ENCODE measurements at places on chromosomes 3 and 15.

DNA sequence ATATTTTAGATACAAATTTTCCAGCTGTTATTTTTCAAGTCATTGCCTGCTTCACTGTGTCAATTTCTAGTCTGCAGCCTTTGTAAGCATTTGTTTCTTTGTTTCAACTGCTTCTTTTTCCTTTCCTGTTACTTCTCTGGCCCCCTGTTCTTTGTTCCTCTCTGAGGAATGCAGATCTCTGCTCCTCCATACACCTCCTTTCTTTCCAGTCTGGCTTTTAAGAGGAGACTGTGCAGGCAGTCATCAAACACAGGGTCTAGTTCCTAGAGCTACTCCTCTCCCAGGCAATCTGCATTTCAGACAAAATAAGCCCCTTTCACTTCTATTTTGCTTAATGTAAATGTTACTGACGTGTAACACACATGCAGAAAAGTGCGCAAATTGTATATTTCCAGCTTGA is 502.9 kb downstream of the PDCD6IP start:
- no peak for DNase-seq

- no peak for DNase-seq
Observed at GRCh38 chr3:106342386-106342785, 473.6 kb upstream of the CBLB start.

DNA sequence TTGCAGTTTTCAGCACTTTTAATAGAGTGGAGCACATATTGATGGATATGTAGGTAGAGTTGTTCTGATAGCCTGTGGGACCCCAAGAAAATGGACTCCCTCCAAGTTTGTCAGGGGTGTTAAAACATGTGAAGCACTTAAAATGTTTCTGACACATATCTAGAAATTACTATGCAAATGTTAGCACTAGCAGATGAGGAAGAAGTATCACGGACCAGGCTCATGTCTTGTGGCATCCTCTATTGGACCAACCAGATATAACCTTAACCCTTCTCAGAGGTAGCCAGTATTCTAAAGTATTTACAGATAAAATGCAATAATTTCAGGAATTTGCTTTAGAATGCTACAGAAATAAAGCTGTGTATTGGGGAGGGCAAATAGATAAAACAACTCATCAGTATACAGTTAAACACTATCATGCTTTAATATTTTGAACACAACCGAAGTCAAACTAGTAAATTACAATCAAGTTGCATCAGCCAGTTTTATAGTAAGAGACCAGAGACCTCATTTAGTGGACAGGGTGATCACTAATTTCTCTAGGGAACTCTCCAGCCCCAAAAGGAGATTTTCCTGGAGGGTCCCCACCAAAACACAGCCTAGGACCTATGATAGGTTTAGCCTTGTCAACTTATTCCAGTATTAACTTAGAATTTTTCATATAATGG is 57.2 kb upstream of the FBN1 start:
- no peak for DNase-seq

DNA sequence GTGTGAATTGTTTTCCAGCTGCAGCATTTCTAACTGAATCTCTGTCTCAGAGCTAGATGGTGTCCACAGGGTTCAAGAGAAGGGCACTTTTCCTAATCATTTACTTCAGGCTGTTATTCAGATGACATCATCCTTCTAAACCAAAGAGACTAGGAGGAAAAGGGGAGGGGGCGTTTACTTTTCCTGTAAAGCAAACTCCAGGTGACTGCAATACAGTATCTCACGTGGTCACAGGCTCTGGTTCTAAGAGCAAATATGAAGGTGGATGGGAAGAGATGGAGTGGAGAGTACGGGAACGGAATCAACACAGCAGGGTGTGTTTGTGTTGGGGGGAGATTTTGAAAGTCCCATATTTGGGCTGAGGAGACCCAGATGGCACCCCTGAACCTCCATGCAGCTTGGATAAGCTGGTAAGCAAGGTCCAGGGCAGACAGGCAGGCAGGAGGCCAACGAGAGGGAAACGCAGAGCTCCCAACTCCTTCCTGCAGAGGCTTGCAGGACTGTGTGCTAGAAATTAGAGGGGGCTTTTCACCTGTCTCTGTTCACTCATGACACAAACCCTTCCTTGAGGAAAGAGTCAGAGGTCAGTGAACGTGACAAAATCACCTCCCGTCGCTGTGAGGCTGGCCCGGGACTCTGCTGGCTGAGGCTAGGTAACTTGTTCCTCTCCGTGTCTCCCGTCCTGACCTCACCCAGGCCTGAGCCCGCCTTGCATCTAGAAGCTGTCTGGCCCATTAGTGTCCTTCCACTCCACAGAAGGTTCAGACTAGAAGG is 151.2 kb downstream of the OPA1 start:
- DNase-seq: no peak

DNA sequence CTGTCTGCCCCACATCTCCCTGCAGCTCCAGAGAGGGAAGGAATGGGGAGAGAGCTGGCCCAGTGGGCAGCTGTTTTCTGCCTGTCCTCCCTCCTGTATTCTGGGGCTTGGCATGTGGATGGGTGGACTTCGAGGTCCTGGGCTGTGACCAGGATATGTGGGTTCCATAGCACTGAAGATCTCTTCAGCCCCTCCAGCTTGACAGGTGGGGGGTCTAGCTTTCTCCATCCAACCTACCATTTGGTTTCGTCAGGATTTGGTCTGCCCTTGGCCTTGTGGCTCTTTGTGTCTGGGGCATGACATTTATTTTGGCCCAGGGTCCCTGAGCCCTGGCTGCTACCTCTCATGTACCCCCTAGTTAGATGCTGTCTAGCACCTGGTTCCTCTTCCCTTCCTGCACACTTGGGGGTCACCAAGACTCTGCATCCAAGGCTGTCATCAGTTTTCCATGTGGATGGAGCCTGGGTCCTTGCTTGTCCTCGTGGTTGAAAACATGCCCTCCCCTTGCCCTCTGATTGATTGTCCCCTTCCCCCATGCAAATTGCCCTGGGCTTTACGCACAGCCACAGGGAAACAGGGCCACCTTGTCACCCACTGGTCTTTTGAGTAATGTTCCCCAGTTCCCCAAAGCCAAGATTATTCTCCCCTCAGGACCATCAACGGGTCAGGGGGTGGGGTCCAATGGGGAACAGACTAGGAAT is 3.2 kb downstream of the EPHB3 start:
- DNase-seq: no peak

DNA sequence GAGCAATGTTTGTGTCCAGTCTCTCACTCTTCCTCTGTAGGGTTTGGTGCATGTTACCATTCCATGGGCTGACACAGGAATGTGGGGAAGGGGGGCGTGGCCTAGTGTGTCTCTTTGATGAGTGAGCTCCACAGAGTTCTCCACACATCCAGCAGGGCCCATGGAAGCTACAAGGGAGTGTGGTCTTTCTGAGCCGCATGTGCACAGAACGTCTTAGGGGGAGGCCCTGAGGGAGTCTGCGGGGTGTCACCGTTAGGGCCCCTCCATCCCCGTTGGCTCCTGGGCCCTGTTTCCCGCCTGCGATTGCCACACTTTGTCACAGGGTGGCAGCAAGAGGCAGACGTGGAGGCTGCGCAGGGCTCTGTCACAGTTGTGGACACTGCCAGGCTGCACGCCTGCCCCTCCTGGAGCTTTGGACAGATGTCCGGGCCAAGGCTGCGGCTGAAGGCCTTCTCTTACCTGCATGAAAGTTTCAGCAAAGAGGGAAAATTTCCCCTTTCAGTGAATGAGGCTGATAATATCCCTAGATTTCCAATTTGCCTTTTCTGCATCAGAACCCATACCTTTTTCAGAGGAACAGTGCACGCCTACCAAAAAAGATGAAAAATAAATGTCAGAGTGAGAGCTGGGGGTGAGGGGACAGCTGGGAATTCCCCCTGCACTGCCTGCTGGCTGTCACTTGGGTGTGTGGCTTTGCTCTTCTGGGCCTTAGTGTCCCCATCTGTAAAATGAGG is 24.3 kb downstream of the CACNA2D3 start:
- DNase-seq: no peak

DNA sequence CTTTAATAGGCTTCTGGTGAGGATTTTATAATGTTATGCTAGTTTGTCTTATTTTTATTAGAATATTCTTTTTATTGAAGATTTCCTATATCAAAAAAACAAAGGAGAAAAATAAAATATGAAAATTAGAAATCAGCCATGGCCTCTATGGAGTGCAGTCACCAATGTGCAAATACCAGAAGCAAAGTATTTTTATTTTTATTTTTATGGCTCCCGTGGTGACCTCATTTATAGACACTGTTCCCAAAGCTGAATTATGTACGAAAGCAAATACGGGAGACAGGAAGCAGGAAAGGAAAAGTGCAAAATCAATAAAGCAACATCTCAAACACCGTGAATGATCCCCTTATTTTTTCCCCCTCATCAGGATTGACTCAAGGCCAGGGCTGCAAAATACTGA is 35.1 kb downstream of the DAZL start:
- DNase-seq: no peak

DNA sequence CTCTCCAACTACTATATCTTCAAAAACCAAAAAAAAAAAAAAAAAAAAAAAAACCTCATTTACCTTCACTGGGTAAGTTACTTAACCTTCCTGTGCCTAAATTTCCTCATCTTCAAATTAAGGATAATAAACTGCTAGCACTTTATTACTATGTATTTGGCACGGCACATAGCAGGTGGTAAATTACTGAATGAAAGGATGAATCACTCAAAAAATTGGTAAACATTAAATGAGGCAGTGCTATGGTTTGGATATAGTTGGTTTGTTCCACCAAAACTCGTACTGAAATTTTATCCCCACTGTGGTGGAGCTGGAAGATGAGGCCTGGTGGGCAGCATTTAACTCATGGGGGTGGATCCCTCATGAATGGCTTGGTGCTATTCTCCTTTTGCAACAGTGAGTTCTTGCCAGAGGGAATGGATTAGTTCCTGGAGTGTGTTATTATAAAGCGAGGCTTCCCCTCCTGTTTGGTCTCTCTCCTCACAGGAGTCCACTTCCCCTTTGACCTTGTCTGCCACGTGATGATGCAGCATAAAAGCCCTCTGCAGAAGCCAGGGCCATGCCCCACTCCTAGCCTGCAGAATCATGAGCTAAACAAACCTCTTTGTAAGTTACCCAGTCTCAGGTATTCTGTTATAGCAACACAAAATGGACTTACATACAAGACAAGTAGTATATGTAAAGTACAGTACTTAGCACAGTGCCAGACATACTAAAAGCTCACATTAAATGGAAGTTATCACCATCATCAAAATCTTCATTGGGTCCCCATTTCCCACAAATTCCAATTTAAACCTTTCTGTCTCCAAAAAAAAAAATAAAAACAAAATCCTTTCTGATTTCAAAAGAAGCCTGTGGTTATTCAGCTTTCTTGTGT is 20.6 kb downstream of the DCUN1D1 start:
- DNase-seq: no peak

DNA sequence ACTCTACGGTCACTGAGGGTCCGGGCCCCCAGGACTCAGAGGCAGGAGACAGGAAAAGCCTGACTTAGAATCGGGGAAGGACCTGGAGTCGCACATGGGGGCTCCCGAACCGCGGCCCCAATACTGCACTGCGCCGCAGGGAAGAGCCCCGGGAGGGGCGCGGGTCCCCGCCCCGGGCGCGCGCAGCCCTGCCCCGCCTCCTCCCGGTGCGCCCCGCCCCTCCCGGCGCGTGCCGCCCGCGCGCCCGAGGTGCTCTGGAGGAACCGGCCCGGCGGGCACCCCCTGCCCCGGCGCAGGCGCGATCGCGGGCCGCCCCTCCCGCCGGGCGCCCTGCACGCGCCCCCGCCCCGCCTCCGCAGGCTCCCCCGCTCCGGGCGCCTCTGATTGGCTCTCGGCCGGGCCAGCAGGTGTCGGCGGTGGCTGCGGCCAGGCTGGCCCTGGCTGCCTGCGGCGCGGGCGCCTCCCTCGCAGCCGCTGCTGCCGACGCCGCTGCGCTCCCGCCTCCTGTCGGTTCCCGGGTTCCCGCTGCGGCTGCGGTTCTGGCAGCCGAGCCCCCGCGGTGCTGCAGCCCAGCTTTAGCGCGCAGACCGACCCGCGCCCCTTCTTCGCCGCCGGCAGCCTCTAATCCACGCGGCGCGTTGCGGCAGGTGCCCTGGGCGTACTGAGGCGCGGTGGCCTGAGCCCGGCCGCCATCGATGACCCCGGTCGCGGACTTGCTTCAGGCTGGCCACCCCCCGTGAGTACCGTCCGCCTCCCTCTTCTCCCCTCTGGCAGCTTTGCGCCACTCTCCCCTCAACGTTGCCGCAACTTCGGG is at the start of gene MYRIP:
MYRIP (plus strand) TSS at position 429 of the 814 bp plus-strand sequence. CDS start 91,208 bp downstream, outside the sequence.
- no peak for DNase-seq
